ENCODE measurements at places on chromosomes 6 and 20.

GRCh38 chr6:131755597-131755996 is 44.8 kb upstream of the CTAGE9 start:
- DNase-seq: no peak

- no peak for DNase-seq
Observed at GRCh38 chr6:44969446-44970185, 358.5 kb upstream of the RUNX2 start.

DNA sequence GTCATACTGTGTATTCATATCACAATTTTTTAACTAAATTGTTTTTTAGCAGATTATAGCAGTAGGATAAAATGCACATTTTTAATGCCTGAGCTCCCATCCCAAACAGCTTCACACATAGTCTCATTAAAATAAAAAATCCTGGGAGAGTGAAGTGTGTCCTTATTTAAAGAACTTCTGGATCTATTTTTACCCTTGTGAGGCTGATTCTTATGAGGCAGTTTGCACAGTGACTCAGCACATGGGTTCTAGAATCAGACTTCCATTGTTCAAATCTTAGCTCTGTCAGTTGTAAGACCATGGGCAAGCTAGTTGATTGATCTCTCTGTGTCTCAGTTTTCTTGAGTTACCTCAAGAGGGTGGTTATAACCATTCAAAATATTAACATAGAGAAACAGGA is 72.3 kb downstream of the MACROD2 start:
- DNase-seq: no peak

- DNase-seq: no peak
Observed at GRCh38 chr6:162602759-162603158, 124.8 kb downstream of the PRKN start.

- no peak for DNase-seq
Observed at GRCh38 chr6:41741625-41742490, 5.3 kb downstream of the PGC start.

GRCh38 chr6:3740551-3741476 is 10.7 kb downstream of the PXDC1 start:
- no peak for DNase-seq

GRCh38 chr6:125154118-125154760 is 666 bp downstream of the TPD52L1 start:
- DNase-seq: no peak

DNA sequence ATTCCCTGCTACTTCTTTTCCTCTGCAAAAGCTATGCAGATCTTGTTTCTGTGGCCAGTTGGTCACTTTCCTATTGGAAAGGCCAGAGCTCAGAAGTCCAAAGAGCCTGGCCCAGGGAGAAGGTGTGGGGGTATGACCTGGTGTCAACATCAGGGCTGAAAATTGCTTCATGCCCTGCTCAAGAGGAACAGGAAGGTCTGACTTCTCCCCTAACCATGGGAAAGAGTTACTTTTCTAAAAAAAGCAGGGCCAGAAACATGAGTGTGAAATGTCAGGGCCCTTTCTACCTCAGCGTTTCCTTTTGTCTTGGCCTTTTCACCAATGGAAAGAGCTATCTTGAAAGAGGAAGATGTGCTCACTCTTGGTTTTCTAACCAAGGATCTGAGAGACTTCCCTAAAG is 117.4 kb downstream of the MAFB start:
- no peak for DNase-seq

GRCh38 chr6:168648240-168649125 is 207.5 kb downstream of the SMOC2 start:
- no peak for DNase-seq

GRCh38 chr20:32779500-32780211 is 17.5 kb downstream of the DNMT3B start:
- DNase-seq: no peak
